ENCODE measurements at places on chromosomes 12 and 14.

DNA sequence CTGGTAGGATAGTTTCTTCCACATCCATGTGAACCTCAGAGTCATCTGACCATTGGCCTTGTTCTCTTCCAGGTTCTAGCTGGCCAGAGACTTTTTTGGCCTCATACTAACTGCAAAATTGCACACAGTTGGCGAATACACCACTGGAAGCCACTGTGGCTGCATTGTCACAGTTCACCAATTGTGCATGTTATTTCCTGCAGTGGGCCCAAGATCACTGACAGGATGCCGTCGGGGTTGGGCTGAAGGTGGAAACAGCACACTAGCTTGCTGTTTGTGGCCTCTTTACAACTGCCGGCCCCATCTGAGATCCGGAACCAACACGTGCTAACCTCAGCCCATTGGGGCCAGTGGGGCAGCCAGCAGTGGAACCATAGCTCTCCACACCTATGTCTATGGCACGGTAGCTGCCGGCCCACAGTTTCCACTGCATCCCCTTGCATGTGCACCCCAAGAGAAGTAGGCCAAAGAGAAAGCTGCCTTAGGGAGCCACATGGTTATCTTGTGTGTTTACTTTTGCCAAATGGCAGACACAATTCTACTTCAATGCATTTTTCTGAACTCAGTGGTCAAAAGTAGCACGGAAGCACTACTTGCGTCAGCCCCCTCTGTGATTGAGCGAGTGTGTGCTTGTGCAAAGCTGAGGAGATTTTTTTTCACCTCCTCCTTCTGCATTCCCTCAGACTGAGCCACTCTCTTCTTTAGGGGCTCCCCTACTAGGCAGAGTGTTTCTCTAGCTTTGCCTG is 464.0 kb downstream of the RAD51B start:
- DNase-seq, result no peak

GRCh38 chr14:103848175-103849077 is 1.1 kb upstream of the PPP1R13B start:
- DNase-seq, result no peak

- DNase-seq, result no peak
These were observed 210.1 kb downstream of the DPF3 start for GRCh38 chr14:72683787-72684186.

DNA sequence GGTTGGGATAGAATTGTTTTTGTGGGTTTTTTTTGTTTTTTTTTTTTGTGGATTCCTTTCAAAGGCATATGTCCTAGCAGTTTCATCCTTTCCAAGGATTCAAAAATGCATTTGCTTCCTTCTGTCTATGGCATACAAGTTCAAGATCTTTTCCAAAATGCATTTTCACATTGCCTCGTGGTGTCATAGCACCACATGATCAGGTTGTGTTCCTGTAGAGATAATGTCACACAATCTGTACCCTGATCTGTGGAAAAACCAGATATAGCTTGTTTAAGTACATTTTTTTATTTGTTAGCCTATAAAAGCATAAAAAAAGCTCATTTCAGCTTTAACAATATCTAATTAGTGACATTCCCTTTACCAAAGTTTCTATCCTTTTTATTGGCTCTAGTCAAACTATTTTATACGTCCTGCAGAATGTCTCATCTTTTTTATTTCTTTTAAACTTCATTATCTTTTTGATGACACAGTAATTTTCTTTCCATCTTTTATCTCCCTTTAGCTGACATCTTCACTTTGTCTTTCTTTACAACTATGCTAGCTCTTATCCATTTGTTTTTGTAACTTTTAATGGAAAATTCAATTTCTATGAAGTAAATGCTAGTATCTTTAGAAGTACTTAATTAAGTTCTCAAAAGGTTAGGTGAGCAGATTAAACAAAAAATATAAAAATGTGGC is 106.0 kb upstream of the NOVA1 start:
- no peak for DNase-seq

GRCh38 chr14:45373877-45374276 is 120.9 kb upstream of the MIS18BP1 start:
- no peak for DNase-seq

GRCh38 chr12:47218191-47218654 is 138.5 kb upstream of the AMIGO2 start:
- DNase-seq, result no peak

GRCh38 chr14:106490442-106490841 is 964.1 kb downstream of the TMEM121 start:
- no peak for DNase-seq

- DNase-seq, result peak; percentile 69
These were observed 163.6 kb upstream of the PARP11 start for GRCh38 chr12:4036671-4037271.

DNA sequence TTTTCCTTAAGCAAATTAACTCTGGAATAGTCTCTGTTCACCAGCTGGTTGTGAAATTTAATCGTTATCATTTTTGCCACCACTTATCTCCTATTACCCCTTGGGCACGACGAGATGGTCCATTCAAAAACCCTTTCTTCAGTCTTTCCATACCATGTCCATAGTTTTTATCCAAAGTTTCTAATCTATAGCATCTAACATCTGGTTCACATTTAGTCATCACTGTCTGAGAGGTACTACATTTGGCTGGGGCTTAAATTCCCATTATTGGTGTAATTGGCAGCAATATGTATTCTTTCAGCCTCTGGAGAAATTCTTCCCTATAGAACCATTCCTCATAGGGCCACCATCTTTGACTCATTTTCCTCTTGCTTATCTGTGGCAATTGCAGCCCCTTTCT is 163.5 kb downstream of the CCER1 start:
- no peak for DNase-seq

DNA sequence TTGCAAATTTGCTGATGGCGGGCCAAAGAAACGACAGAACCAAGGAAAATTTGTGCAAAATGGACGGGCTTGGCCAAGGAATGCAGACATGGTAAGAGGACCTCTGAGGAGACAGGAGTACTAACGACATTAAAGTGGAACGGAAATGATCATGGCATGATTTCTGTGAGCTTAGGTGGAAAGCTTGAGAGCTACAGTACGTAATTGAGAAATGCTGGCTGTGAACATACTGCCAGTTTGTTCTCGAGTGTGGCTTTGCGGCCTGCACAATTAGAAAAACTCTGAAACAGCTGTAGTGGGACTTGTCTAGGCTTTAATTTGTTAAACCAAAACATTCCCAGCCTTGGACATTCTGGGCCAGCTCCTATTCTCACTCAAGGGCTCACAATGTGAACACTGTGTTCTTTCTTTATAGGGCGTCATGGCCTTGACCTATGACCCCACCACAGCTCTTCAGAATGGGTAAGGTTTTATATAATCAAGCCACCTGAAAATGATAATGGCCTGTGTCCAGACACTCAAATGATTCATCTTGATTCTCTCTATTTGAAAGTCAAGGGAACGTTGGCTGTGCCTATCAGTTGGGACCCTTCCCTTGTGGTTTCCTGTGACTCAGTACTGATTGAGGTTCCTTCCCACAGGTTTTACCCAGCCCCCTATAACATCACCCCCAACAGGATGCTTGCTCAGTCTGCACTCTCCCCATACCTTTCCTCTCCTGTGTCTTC is 48.5 kb downstream of the BAZ2A start:
- peak; percentile 88 for DNase-seq

DNA sequence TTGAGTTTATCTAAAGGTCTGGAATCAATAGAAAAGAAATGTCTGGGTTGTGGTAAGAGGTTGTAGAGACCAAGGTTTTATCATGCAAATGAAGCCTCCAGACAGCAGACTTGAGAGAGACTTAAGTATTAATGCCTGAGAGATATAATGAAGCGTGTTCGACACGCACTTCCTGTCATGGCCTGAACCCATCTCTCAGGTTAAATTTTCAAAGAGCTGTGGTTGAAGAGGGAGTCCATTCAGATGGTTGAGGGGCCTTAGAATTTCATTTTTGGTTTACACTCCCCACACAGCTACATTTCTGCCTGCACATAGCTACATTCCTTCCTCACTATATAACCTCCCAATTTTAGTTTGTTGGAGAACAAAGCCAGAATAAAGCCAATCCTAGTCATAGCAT is 10.1 kb upstream of the CLEC12A start:
- DNase-seq, result no peak

DNA sequence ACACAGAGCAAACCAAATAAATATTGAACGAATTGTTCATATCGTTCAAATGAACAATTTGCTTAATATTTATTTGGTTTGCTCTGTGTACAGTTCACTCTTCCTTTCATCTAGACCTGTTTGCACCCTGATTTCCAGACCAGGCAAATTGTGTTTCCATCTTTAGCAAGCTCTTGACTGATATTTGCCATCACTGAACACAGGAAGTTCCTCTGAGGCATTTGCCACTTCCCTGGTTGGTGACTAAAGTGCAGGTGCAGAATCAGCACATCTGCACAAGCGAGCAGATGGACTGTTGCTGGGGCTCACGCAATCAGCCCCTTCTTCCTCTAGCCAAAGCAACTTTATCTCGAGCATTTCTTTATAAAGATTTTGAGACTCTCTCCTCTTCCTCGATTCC is 112.9 kb downstream of the DAAM1 start:
- no peak for DNase-seq

- no peak for DNase-seq
These were observed 1.6 kb downstream of the DPF3 start for GRCh38 chr14:72892103-72892878.

GRCh38 chr12:54522243-54522642 is 24.7 kb downstream of the NCKAP1L start:
- no peak for DNase-seq

DNA sequence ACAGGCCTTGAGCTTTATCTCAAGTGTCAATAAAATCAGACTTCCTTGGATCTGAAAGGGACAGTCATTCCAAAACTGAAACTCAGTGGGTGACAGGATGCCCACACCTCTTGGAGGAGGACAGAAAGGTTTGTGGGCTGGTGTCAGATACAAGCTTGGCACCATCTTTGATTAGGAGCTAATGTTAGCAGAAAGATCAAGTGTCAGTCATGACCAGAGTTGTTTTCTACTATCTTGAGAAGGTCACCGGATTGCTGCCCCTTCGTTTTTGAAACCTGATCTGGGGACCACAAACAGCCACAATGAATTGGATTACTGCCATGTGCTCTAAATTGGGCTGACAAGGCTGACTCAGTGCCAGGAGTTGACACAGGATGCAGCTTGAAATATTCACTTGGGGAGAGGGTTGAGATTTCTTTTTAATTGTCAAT is 88.3 kb downstream of the OTOGL start:
- DNase-seq, result no peak

GRCh38 chr14:33369972-33370371 is 431.3 kb downstream of the NPAS3 start:
- DNase-seq, result no peak

DNA sequence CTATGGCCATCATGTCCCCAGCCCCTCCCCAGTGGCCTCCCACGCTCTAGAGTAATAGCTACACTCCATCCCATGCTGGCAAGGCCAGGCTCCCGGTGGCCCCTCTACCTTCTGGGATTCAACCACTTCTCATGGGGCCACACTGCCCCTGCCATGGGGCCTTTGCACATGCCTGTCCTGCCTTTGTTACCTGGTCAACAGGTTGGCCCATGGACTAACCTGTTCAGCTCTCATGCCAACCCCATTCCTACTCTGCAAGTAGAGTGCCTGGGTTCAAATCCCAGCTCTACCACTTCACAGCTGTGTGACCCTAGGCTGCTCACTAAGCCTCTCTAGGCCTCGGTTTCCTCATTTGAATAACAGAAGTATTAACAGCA is 98.5 kb downstream of the RFLNA start:
- no peak for DNase-seq

GRCh38 chr12:99054601-99055128 is 409.6 kb downstream of the APAF1 start:
- DNase-seq, result no peak

GRCh38 chr14:30680036-30680435 is 57.9 kb downstream of the SCFD1 start:
- DNase-seq, result no peak
